ENCODE measurements at places on chromosomes 2 and 18.

DNA sequence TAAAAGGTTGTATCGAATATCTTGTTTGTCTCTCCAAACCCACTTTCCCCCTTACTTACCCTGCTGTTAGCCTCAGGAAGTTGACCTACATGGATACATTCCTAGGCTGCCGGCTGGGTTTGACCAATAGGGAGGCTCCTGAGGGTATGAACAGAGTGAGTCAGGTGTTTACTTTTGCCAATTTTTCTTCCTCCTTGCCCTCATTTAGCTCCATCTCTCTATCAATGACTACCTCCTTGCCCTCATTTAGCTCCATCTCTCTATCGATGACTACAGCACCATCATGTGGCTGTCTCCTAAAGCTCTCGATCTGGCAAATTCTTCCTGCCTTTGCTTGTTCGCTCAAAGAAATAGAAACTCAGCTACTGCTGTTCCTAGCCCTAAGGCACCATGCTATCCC, 571.9 kb upstream of the CRIM1 start:
- peak; percentile 78 for DNase-seq

- no peak for DNase-seq
Observed at GRCh38 chr2:200454927-200455801, 54.7 kb downstream of the KCTD18 start.

GRCh38 chr2:197312186-197312585, 1.6 kb upstream of the ANKRD44 start:
- DNase-seq, result no peak

- DNase-seq, result no peak
Observed at GRCh38 chr2:48927355-48927754, 171.8 kb upstream of the LHCGR start.
